ENCODE measurements at places on chromosomes 12 and 14.

DNA sequence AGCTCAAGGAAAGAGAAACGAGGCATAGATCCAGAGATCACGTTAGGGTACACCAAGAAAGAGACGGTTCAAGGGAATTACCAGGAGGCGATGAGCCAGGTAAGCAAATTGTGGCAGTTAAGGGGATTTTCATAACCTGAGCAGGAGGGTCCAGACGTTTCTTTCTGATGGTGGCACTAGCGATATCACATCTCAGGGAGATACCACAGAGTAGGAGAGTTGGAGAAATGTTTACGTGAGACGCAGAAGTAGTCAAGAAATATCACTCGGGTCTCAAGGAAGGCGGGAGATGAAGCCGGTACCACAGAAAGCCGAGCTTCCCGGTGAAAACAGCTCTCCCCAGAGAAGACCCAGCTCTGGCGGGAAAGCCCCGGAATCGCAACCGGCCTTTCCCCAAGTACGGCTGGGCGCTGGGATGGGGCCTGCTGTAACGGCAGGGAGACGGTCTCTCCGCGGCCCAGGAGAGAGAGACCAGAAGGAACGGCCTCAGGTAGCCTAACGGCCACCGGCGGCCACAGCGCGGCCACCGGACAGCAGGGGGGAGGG, 485 bp downstream of the SENP1 start:
- DNase-seq = peak; percentile 63

DNA sequence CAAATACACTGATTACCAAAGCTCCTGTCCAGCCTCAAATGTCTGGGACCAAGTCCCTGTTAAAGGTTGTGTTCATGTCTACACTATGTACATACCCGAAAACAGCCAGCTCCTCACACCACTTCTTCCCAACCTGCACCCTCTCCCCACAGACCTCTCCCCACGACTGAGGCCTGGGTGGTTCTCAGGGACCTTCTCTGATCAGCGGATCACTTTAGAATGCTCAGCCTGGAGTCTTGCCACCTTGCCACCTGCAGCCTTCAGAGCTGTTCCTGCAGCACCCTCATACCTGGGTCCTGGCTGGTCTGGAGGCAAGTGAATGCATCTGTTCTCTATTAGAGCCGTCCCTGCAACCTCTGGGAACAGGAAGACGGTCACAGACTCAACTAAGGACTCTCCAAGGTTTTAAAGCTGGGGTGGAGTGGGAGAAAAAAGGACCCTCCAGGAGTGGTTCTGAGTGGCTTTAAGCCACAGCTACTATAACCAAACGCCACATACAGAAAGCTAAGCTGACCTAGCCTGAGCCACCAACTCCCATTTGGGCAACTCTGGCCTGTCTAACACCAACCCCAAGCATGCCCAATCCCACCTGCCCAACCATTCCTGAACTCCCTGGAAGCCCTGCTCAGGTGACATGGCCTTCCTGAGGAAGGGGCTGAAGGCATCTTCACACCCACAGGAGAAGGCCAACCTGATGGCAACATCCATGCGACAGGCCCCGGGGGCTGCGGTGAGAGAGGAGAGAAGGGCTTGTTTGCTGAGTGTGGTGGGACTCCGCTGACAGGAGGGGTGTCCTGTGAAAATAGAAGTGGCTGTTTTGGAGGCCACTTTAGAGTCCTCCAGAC, 8.6 kb downstream of the KRT2 start:
- no peak for DNase-seq

GRCh38 chr14:105203057-105203531, 22.0 kb upstream of the NUDT14 start:
- peak; percentile 89 for DNase-seq

- DNase-seq = no peak
These were observed 334.7 kb upstream of the KITLG start for GRCh38 chr12:88914967-88915366.

DNA sequence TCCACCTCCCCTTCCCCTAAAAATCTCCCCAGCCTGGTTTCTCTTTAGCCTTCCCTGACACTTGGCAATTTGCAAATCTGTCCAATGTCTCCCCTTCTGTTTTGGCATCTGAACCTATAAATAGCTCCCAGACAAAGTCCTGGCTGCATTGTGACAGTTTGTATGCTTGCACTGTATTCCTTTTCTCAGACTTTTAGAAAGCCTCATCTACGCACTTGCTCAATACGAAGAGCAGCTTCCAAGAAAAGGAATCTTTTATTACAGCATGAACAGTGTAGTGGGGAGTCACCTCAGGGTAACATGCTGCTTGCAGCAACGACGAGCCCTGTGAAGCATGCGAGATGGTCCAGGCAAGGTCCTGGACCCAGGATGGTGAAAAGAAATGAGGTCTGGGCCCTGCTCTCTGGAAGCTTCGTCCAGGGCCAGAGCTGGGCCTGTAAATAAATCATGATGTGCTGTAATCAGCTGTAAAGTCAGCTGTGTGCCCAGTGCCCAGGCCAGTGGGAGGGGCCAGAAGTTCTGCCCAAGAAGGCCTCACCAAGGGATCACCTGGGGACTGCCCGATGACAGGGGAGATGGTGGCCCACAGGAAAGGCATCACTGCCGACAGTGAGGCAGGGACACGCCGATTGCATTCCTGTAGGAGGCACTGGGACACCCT, 88.3 kb downstream of the RIN3 start:
- DNase-seq = no peak

GRCh38 chr14:31170411-31170810, 37.2 kb downstream of the HECTD1 start:
- peak; percentile 8 for DNase-seq

Data from adipocyte (in vitro differentiated cells).